ENCODE measurements at places on chromosomes 12 and 14.
A peak's percentile ranks its signal among the peaks of the same experiment; 100 is the strongest.

DNA sequence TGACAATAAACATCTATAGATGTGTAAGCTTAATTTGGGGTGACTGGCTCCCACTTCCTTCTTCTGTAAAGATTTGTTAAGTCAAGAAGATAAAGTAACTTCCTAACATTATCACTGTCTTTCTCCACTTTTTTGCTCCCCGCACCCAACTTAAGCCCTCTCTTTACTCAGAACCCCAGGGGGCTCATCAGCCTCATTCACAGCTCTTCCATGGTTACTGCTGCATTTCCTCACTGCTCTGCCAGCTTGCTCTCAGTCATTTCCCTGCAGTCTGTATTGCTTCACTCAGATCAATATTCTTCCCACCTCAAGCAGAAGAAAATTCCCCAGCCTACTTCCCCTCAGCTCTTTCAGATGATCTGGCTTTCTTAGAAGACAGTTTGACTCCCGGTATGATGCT, 102.0 kb downstream of the PIK3C2G start:
- DNase-seq: no peak

- DNase-seq: no peak
These were observed 40.8 kb downstream of the CCDC60 start for GRCh38 chr12:119375075-119375882.

DNA sequence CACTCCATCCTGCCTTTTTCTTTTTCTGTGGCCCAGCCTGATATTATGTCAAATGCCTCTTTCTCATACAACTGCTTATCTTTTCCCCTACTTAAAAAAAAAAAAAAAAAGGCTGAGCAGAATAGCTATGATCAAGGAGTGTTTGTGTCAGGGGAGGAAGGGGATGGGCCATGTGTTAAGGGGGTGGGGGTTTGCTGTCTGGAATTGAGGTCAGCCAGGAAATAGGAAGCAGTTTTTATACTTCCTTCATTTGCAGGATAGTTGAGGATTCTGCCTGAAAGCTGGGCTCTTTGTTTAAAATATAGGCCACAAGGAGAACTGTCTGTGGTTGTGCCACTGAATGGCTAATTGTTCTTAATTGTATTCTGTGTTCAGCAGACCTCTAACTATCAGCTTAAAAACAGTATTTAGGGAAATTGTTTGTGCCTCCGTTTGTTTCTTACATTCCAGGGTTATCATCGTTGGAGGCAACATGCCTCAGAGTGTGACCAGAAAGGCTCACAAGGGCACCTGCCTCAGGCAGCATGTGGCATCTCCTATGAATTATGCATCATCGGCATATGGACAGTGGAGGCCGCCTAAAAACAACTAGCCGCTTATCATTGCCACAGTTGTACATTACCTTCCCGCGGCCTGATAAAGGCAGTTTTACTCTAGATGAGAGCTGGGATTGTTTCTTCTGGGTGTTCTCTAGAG, 96.0 kb downstream of the SRGAP1 start:
- DNase-seq: peak; percentile 48

DNA sequence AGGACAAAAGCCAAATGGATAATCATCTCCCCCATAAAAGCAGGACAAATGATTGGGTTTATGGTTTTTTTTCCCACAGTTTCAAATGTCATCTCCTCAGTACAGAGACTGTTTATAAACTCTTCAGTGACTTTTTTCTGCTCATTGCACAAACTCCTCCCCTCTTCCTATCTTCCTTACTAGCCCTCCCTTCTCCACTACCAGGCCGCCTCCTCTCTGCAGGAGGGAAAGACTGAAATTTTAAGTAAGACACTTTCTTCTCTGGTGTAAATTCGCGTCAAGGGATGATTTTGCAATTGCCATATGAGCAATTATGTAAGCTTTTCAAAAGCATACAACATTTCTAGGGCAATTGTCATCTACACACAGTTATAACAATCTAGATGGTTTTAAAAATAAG, 37.0 kb downstream of the BTG1 start:
- DNase-seq: no peak

DNA sequence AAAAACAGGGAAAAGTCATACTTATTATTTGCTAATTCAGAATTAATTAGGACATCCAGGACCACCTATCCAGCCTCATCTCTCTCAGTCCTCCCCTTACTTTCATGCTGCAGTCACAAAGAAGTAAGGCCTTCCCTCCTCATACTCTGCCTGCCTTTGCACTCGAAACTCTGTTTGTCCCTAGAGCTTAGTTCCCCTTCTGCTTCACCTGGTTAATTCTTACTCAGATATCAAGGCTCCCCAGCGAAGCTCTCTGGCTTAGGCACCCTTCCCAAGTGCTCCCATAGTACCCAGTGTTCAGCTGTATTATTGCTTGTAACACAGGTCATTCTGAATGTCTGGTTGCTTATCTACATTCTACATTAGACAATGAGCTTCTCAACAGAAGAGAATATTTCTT, 81.3 kb downstream of the ERGIC2 start:
- no peak for DNase-seq

DNA sequence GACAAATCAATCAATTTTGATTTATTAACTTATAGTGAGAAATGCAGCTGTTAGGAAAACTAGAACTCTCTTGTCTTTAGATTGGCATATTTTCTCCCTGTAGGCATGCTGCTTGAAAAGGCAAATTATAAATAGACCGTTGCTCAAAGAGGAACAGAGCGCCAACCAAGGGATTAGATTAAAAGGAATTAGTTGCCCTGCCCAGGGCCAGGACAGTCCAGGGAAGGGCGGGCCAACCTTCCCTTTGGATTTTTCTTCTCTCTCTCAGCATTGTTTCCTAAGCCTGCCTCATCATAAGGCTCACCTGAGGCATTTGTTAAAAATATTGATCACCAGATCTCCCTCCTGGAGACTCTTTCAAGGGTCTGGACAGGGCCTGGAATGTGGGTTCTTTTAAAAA, 8.6 kb downstream of the CIPC start:
- DNase-seq: no peak

- DNase-seq: no peak
These were observed 15.1 kb upstream of the WNK1 start for GRCh38 chr12:737122-737739.

- DNase-seq: no peak
These were observed 1341.3 kb downstream of the LRFN5 start for GRCh38 chr14:42947991-42948390.
